ENCODE measurements at places on chromosomes 2 and 18. TPM values are rescaled to one million over a fixed set of nuclear protein-coding genes. Genes with fewer than 3 reads are reported as not detected.
A peak's percentile ranks its signal among the peaks of the same experiment; 100 is the strongest.

DNA sequence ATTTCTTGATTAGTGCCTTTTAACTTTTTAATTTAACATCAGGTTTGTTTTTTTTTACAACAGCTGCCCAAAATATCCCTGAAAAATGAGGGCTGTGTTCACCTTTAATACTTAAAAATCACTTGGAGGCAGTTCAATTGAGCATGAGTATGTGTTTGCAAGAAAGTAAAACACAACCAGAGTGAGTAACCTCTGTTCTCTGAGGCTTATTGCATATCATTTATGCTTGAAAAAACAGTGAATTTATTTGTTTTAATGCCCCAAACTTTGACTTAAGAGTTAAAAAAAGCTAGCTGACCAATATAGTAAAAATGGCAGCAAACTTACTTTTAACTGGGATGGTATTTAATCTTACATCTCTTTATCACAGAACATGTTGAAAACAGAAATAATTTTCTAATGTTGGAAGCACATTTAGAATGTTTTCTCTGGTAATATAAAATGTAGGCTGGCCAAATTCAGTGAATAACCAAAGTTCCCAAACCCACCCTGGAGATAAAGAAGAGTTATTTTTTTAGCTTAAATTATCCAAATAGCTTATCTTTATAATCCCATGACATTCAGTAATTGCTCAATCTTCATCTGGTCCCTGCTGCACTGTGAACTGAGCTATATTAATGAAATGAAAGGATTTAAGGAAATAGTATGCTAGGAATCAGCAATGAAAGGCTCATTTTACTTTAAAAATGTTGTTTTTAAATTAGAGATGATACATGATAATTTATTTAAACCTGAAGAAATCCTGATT, 24.8 kb upstream of the EFEMP1 start:
- DNase-seq: no peak

CCL20 gene
- total RNA-seq: 3.0 TPM

DNA sequence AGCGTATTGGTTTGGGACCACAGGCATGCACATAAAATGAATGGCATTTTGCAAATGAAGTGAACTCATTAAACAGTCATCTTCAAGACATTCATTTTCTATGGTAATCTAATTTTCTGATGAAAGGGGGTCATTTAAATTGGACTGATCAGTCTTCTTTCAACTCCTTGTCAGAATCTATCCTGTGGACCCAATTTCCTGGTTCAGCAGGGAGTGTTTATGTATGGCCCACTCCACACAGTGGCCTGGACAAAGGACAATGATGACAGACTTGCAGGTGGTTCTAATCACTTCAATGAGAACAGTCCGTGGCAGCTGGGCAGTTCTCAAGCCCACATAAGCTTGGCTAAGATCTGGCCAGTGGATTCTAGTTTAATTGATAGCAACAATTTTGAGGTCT, 448.1 kb downstream of the DCDC2C start:
- no peak for DNase-seq

DNA sequence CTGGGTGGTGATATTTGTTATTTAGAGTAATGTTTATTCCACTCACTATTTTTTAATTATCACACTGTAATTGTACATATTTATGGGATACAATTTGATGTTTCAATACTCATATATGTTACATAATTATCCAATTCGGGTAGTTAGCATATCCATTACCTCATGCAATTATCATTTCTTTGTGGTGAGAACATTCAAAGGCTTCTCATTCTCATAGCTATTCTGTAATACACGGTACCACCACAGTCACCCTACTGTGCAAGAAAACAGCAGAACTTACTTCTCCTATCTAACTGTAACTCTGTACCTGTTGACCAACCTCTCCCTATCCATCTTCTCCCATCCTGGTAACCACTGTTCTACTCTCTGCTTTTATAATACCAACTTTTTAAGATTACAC, 4.6 kb downstream of the TBC1D8 start:
- no peak for DNase-seq

DNA sequence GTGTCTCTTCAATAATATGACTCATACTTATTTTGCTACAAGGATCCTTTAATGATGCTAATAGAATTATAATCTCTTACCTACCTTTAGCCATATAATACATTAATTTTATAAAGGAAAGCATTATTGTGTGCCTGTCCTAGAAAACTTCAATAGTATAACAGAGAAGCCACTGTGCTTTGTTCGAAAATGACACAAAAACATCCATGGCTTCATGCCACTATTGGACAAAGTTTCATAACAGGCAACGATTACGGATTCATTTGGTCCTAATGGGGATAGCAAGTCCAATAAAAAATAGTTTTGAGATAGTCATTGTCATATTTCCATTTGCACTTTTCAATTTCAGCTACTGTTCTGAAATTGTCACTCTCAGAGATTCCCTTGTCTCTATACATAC, 52.5 kb upstream of the CCDC150 start:
- DNase-seq: no peak

MPP4 gene
- total RNA-seq: 0.13 TPM

DNA sequence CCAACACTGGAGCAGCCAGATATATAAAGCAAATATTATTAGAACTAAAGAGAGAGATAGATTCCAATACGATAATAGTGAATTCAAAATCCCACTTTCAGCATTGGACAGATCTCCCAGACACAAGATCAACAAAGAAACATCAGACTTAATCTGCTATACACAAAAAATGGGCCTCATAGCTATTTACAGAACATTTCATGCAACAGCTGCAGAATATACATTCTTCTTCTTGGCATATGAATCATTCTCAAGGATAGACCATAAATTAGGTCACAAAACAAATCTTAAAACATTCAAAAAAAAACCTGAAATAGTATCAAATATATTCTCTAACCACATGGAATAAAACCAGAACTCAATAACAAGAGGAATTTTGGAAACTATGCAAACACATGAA, 23.8 kb upstream of the BAZ2B start:
- DNase-seq: no peak

GRCh38 chr2:96860065-96861029, 2.5 kb upstream of the ANKRD39 start:
- peak; percentile 43 for DNase-seq

HJURP gene
- total RNA-seq: 0.33 TPM

SNORC gene
- total RNA-seq: 2.7 TPM

MARCHF4 gene
- not detected for total RNA-seq

- DNase-seq: no peak
Observed at GRCh38 chr2:64383016-64383591, 70.9 kb upstream of the LGALSL start.

DNA sequence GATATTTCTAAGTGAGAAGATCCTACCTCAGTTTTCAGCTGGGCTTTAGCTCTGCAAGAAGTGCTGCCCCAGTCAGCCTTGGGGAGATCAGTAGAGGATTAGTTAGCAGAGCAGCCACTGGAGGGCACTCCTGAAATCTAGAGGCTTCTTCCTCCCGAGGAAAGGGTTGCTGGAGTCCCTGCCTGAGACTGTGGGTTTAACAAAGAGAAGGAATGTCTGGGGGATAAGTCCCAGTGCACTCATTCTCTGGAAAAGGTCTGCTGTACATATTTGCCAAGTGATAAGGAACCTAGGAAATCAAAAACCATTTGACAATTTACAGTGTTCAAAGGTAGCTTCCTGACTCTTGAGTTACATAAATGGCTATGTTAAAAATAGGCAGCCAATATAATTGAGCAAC, 207.2 kb downstream of the SLC8A1 start:
- DNase-seq: no peak

NAT8 gene
- not detected for total RNA-seq

GRCh38 chr18:59293317-59293716, 20.1 kb upstream of the RAX start:
- no peak for DNase-seq

DNA sequence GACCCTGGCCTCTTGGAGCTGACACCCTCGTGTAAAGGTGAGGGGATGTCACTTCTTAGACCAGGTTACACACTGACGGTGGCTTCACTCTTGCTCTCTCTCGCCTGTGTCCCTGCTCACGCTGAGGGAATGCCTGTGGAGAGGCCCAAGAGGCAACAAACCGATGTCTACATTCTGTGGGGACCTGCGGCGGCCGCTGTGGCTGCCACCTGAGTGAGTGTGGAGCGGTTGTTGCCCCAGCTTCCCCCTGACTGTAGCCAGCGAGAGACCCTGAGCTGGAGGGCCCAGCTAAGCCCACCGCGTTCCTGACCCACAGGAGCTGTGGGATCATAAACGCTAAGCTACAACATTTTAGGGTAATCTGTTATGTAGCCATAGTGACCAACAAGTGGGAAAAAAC, 55.7 kb upstream of the ASAP2 start:
- no peak for DNase-seq

DNA sequence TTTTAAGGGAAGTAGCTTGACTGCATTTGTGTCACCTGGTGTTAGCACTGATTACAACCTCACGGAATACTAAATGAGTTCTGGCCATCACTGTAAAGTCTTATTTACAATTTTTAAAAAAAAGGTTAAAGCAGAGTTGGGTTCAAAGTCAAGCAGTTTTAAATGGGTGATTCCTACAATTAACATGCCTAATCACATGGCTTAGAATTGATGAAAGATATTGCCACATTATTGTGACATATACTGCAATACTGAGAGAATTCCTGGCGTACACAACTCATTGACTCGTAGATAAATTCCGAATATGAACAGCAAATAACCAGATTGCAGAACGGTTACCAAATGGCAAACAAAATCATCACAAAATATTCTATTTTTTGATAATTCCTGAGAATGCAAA, 34.2 kb downstream of the ROCK2 start:
- no peak for DNase-seq

DNA sequence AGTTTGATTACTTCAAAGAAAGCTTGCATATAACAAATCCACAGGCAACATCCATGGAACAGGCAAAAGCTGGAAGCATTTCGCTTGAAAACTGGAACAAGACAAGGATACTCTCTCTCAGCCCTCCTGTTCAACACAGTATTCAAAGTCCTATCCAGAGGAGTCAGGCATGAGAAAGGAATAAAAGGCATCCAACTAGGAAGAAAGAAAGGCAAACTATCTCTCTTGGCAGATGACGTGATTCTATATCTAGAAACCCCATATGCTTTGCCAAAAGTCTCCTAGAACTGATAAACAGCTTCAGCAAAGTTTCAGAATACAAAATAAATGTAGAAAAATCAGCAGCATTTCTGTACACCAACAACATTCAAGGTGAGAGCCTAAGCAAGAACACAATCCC, 34.1 kb upstream of the MC4R start:
- DNase-seq: no peak

DSG4 gene
- total RNA-seq: not detected

DNA sequence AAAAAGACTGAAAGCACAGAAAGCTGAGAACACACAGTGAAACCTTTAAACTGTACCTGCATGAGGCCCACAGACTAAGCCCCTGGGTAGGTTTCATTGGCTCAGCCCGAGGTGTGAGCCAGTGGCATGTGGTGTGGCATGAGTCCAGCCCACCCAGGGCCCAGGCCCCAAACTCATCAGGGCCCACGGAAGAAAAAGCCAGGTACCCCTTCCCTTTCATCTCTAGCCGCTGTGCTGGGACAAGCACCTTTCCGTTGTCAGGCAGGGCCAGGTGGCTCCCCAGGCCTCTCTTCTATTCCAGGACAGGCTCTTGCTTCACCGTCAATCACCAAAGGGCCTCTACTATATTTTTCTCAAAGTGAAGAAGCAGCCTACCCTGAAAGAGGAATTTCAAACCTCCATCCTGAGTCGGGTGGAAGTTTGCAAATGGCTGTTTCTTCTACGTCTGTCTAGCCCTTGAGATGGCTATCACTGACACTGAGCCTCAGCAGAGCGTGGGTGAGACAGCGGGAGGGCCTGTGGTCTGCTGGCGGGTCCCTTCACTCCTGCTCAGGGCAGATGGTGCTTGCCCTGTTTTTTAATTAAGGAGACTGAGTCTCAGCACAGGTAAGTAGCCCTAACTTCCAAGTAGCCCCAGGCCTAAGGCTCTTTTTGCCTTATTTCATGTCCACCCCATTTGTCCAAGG, 8.6 kb downstream of the DNAJB2 start:
- no peak for DNase-seq

DNA sequence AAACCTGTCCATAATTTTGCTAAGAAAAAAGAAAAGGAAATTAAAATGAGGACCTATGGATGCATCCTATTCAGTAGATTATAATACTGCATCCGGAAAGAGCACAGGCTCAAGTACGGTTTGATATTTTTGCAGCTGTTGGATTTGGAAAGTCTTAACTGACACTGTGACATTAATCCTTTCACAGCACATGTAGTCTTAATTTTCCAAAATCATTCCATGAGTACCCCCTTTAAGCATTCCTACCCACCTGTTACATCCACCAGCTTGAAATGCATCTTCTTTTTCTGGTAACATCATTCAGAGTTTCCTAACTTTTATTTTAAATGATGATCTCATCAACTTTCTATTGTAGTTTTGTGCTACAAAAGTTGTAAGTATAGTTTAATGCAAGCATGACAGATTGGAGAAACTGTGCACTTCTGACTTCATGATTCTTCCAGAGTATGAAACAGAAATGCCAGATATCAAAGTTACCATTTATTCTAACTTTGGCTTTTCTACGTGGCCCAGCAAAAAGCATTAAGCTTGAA, 113.5 kb downstream of the ESCO1 start:
- DNase-seq: no peak

GRCh38 chr18:35880788-35881455, 91.6 kb upstream of the RMP24 start:
- no peak for DNase-seq

DNA sequence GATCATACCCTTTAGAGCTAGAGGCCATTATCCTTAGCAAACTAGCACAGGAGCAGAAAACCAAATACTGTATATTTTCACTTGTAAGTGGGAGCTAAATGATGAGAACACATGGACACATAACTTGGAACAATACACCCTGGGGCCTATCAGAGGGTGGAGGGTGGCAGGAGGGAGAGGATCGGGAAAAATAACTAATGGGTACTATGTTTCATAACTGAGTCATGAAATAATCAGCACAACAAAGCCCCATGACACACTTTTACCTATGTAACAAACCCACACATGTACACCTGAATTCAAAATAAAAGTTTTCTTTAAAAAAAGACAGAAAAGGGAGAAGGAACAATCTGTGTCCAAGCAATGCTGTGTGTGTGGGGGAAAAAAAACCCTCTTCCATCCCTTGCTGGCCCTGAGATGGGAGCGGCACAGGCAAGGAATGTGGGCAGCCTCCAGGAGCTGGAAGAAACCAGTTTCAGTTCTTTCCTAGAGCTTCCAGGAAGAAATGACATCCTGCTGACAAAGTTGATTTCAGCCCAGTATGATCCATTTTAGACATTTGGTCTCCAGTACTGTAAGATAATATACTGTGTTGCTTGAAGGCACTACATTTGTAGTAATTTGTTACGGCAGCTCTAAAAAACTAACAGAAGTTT, 458.7 kb upstream of the CNTNAP5 start:
- no peak for DNase-seq

FAM228B gene
- 20.8 TPM for total RNA-seq

- no peak for DNase-seq
Observed at GRCh38 chr18:46649071-46649862, 7.8 kb downstream of the LOXHD1 start.

TMEM37 gene
- total RNA-seq: not detected

DNA sequence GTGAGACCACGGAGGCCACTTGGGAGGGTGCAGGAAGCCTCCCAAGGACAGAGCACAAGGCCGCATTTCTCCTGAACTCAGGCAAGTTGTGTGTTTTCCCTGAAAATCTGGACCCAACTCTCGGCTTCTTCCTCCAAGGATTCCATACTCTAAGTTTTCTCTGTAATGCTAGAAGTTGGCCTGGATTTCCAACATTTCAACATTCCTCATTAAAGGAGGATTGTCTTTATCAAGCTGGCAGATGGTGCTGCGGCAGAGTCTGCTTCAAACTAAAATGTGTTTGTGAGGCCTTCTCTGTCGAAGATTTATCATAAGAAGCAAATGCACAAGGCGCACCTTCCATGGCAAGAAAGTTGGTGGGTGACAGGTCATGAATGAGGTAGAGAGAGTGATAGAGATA, 94.4 kb upstream of the SATB2 start:
- no peak for DNase-seq
